ENCODE measurements at places on chromosomes 5 and 9.

GRCh38 chr5:128446-128845, 36.5 kb downstream of the PLEKHG4B start:
- no peak for DNase-seq
- no peaks in the 10 kb centered on the region for H3K4me1 ChIP-seq
- no peak overlapping the region for H3K4me3 ChIP-seq
- H3K36me3 ChIP-seq: no peaks in the 10 kb centered on the region
- no peaks in the 10 kb centered on the region for H3K27me3 ChIP-seq

DNA sequence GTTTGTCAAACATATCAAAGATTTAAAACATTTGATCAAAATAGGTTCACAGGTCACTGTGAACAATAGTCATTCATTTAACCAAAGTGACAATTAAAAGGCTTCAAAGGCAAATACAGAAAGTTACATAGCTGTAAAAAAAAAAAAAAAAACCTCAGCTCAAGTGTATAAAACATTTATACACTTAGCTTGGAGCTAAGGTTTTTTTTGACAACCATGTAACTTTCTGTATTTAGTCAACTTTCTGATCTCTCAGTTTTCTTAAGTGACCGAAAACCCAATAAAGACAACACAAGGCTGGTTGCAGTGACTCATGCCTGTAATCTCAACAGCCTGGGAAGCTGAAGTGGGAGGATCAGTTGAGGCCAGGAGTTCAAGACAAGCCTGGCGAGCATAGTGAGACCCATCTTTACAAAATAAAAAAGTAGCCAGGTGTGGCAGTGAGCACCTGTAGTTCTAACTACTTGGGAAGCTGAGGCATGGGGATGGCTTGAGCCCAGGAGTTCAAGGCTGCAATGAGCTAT, 16.4 kb upstream of the UBTD2 start:
- H3K4me3 ChIP-seq: no peak overlapping the region
- H3K4me1 ChIP-seq: no peaks in the 10 kb centered on the region
- H3K36me3 ChIP-seq: no peaks in the 10 kb centered on the region
- no peak for DNase-seq

DNA sequence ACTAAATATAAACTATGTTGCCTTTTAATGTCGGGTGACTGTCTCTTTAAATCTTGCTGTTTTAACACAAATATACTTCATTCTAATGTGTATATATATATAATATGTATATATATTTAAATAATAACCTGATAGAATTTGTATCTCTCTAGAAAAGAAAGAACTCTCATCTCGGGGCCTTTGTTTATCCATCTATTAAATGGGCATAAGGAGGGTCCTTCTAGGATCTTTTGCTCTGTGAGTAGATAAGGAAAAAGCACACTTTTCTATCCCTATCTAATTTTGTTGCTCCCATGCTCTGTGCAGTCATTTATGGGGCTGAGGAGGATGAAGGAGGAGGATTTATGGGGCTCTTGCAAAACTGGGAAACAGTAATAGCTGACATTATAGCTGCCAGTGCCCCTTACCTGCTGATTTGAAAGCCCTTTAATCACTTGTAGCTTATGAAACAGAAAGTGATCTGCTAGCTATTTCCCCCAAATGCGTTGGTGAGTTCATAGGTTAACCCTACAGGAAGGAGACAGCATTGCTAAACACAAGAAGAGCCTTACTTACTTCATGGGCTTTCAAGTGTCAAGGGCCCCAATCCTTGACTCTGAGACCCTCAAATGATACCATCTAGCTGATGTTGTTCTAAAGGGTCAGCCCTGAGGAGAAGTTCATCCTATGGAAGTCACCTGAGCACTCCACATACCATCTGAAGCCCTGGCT, 5.8 kb upstream of the PPARGC1B start:
- no peak overlapping the region for H3K4me3 ChIP-seq
- no peak overlapping the region for H3K27ac ChIP-seq
- H3K4me1 ChIP-seq: peaks cover 4% of the 10 kb centered on the region
- DNase-seq: no peak
- H3K27me3 ChIP-seq: no peaks in the 10 kb centered on the region

DNA sequence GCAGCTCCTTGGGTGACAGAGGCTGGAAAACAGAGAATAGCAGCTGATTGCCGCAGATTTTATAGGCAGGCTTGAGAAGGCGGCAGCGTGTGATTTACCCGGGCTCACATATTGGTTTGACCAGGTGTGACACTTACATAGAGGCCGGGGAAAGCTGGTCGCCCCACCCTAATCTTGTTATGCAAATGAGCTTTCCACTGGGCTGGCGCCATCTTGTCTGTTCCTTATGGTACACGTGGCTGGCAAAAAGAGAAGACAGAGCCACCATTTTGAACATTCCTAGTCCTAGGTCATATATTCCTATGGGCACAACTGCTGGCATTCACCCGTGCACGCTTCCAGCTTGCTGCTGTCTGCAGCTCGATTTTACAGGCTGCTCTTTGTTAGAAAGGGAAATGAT, 11.3 kb upstream of the SPZ1 start:
- H3K4me1 ChIP-seq: no peaks in the 10 kb centered on the region
- no peak overlapping the region for H3K4me3 ChIP-seq
- DNase-seq: no peak
- no peaks in the 10 kb centered on the region for H3K27me3 ChIP-seq
- no peaks in the 10 kb centered on the region for H3K36me3 ChIP-seq
- H3K27ac ChIP-seq: no peak overlapping the region

GRCh38 chr5:14388741-14389140, 192.9 kb upstream of the OTULINL start:
- no peaks in the 10 kb centered on the region for H3K27me3 ChIP-seq
- no peak overlapping the region for H3K27ac ChIP-seq
- DNase-seq: no peak

GRCh38 chr5:6505783-6506557, 57.3 kb downstream of the UBE2QL1 start:
- H3K4me1 ChIP-seq: no peaks in the 10 kb centered on the region
- no peaks in the 10 kb centered on the region for H3K27me3 ChIP-seq
- no peak for DNase-seq
- H3K36me3 ChIP-seq: no peaks in the 10 kb centered on the region

GRCh38 chr5:16922430-16922829, 13.7 kb downstream of the MYO10 start:
- no peaks in the 10 kb centered on the region for H3K4me1 ChIP-seq
- H3K27me3 ChIP-seq: no peaks in the 10 kb centered on the region
- DNase-seq: no peak
- H3K4me3 ChIP-seq: no peak overlapping the region
- H3K36me3 ChIP-seq: no peaks in the 10 kb centered on the region

- H3K27me3 ChIP-seq: no peaks in the 10 kb centered on the region
- no peaks in the 10 kb centered on the region for H3K4me1 ChIP-seq
- no peak overlapping the region for H3K4me3 ChIP-seq
- H3K27ac ChIP-seq: no peak overlapping the region
- no peaks in the 10 kb centered on the region for H3K36me3 ChIP-seq
Observed at GRCh38 chr5:56732121-56732520, 83.2 kb upstream of the MAP3K1 start.

- no peak overlapping the region for H3K4me3 ChIP-seq
- no peaks in the 10 kb centered on the region for H3K27me3 ChIP-seq
- no peak for DNase-seq
- H3K27ac ChIP-seq: no peak overlapping the region
Observed at GRCh38 chr9:99356512-99356971, 134.5 kb downstream of the SEC61B start.

DNA sequence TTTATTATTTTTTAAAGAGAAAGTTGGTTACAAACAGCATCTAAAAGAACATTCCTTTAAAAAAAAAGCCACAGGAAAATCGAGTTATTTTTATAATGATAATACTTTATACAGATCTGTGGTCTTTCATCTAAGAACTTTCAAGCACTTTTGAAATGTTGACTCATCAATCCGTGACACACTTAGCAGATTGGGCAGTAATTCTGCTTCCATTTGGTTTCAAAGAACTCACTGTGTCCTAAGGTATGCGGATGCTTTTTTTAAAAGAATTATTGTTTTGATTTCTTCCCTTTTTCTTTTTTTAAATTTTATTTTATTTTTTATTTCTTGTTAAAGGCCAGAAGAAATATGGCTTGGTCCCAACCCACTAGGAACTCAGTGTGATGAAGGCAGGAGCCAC, 147.8 kb downstream of the AOPEP start:
- no peaks in the 10 kb centered on the region for H3K36me3 ChIP-seq
- no peak for DNase-seq
- no peak overlapping the region for H3K4me3 ChIP-seq
- H3K27me3 ChIP-seq: no peaks in the 10 kb centered on the region

DNA sequence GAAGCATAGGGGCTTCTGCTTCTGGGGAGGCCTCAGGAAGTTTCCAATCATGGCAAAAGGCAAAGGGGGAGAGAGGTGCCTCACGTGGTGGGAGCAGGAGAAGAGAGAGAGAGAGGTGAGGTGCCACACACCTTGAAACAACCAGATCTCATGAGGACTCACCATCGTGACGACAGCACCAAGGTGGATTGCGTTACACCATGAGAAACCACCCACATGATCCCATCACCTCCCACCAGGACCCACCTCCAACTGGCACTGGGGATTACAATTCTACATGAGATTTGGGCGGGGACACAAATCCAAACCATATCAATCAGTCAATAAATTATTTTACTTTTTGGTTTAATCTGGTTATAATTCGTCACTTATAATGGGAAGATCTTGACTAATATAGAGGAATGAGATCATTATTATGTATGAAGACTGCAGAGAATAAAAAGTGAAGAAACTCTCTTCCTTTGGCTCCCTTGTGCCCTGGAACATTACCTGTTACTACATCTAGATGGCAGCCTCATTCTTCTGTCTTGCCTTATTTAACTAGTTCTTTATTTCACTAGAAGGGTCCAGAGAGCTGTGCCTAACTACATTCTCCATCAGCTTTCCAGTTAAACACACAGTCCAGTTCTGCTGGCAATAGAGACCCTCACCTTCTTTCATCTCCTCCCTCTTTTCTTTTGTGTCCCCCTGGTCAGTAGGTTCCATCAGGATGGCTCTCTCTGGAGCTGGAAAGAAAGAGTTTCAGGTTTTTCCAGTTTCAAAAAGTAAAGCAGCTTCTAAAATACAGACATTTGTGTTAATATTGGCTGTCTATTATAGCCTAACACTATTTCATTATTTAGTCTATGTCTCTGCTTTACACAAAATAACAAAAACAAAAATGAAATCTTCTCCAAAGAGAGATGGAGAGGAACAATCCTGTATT, 21.7 kb upstream of the SPINK7 start:
- H3K4me1 ChIP-seq: no peaks in the 10 kb centered on the region
- no peak overlapping the region for H3K27ac ChIP-seq
- no peaks in the 10 kb centered on the region for H3K27me3 ChIP-seq
- H3K4me3 ChIP-seq: no peak overlapping the region
- no peaks in the 10 kb centered on the region for H3K36me3 ChIP-seq

GRCh38 chr9:36742264-36742663, 169.6 kb downstream of the MELK start:
- H3K27me3 ChIP-seq: peaks cover 13% of the 10 kb centered on the region
- H3K27ac ChIP-seq: no peak overlapping the region
- H3K4me1 ChIP-seq: no peaks in the 10 kb centered on the region
- no peak overlapping the region for H3K4me3 ChIP-seq
- no peaks in the 10 kb centered on the region for H3K36me3 ChIP-seq

GRCh38 chr9:112629671-112630485, 88.0 kb downstream of the INIP start:
- H3K4me1 ChIP-seq: no peaks in the 10 kb centered on the region
- H3K4me3 ChIP-seq: no peak overlapping the region
- no peaks in the 10 kb centered on the region for H3K27me3 ChIP-seq
- H3K27ac ChIP-seq: no peak overlapping the region
- no peaks in the 10 kb centered on the region for H3K36me3 ChIP-seq

All from colonic mucosa (tissue), 4 donors.